ENCODE measurements at places on chromosomes 7 and 10.

DNA sequence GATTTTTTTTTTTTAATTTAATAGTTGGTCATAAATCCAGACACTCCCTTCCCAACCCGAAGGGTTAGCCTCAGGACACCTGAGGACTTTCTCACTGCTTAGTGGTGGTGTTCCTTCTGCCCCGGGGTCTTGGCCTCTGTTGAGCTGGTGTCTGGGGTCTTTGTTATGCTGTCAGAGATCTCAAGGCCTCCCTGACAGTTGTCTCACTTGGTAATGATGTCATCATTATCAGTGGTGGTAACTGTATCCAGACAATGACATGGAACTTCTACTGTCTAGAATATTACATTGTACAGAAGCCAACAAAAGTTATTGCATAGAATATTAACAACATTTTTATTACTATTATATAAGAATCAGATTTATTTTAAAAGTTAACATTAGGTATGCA lies 32.9 kb downstream of the PPP2R2D start:
- no peak for DNase-seq

DNA sequence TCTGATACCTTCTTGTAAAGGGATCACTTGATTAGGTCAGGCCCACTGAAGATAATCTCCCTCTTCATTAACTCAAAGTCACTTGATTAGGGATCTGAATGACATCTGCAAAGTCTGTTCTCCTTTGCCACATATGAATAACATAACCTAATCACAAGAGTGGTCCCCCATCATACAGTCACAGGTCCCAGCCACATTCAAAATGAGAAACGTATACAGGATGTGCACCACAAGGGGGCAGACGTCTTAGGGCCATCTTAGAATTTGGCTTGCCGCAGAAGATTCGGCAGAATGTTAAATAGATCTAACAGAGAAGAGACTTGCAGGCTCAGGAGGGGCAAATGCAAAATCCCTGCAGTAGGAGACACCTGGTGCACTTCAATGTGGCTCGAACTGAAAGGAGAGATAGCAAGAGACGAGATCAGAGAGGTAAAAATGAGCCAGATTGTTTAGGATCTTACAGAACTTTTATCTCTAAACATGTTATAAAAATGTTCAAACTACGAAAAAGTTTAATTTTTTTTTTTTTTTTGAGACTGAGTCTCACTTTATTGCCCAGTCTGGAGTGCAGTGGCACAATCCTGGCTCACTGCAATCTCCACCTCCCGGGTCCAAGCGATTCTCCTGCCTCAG lies 10.4 kb upstream of the SMC3 start:
- DNase-seq, result peak; percentile 45

DNA sequence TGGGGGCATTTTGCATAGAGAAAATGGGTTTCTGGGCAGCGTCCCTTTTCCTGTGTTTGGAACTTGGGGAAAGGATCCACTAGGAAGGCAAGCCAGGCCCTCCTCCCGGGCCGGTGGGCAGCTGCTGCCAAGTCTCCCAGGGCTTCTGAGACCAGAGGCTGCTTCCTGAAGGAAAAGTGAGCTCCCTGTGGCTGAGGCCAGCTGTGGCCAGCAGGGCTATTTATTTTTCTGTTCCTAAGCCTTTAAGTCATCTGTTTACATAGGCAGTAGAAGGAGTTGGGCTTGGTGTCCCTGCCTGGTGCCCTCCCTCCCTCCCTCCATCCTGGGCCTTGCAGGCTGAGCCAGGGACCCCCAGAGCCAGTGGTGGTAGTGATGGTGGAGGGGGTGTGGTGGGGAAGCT lies 70.5 kb upstream of the COL13A1 start:
- DNase-seq, result no peak

DNA sequence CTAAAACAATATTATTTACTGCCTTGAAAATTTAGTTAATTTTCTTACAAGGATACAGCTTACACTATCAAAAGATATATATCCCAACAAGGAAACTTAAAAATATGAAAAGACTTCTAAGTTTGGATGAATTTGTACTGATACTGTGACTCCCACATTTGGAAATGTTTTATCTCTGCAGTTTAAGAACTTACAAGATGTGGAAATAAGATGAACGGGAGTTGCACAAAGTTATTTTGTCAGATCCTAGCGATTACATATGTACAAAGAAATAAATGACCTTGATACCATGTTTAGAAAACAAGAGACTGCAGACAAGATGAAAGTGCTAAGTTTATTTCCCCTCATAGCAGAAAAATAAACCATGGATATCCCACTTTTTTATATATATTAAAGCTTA lies 103.7 kb upstream of the TMEM106B start:
- DNase-seq, result no peak

- DNase-seq, result no peak
Measured at GRCh38 chr10:102119417-102120141, 589 bp downstream of the LDB1 start.

- no peak for DNase-seq
Measured at GRCh38 chr10:78199759-78200158, 166.1 kb downstream of the RPS24 start.

DNA sequence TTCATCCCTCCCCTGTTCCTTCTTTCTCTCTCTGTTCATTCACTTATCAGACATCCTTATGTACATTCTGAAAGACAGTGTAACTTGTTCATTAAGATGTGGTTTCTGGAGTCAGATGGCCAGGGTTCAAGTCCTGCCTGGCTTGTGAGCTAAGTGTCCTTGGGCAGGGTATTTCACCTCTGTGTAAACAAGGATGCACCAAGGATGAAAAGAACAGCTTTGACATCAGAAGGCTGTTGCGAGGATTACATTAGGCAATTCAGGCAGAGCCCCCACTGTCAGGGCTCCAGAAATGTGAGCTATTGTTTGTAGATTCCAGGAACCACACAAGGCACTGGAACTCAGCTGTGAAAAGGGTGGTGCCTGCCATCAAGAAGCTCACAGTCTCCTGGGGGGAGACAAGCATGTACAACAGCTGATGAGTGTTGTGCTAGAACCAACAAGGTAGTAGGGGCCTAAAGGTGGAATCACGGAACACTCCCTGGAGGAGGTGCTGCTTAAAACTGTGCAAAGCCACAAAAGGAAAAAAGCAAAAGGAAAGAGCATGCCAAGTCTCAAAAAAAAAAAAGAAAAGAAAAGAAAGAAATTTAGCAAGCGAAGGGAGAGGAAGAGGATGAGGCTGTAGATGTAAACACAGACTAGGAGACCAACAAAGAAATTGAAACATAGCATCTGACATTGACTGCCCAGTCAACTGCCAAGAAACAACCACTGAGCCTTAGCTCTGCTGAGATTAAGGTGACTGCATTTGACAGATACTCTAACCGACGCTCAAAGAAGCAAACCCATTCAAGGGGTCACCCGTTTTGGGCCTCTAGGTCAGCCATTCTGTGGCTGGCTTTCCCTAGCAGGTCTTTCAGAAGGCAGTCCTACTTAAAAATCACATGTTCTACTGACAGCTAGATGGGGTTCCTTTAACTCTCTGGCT lies 12.5 kb downstream of the PDLIM1 start:
- no peak for DNase-seq

DNA sequence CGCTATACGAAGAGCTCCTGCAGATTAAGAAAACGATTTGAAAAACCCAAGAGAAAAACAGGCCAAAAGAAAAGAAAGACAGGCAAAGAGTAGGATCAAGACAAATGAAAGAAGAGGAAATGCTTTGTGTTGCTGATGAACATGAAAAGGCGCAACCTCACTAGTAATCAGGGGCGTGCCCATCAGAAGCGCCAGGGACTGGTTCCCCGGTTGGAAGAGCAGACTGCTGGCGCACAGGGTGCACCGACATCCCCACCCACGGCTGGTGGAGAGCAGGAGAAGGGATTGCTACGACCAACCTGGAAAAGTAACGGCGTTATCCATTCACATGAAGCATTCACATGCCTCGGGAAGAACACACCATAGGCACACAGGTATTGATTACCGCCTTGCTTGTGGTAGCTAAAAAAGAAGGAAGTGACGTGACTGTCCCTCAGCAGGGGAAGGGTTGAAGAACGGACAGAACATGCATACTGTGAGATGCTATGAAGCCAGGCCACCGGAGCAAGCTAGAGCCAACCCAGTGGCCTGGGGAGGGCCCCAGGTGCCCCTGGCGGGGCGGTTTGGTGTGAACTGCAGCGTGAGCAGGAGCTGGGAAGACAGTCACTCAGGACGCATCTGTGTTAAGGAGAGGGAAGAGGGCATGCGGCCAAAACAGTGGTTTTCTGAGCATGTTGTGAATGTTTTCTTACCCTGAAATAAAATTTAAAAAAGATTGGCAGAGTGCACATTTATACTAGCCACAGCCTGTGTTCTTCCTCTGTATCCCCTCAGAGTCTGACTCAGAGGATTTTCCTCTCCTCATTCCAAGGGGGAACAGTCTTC lies 18.3 kb downstream of the AGAP3 start:
- DNase-seq, result no peak

GRCh38 chr7:91533996-91534395 lies 269.8 kb downstream of the FZD1 start:
- DNase-seq, result no peak

DNA sequence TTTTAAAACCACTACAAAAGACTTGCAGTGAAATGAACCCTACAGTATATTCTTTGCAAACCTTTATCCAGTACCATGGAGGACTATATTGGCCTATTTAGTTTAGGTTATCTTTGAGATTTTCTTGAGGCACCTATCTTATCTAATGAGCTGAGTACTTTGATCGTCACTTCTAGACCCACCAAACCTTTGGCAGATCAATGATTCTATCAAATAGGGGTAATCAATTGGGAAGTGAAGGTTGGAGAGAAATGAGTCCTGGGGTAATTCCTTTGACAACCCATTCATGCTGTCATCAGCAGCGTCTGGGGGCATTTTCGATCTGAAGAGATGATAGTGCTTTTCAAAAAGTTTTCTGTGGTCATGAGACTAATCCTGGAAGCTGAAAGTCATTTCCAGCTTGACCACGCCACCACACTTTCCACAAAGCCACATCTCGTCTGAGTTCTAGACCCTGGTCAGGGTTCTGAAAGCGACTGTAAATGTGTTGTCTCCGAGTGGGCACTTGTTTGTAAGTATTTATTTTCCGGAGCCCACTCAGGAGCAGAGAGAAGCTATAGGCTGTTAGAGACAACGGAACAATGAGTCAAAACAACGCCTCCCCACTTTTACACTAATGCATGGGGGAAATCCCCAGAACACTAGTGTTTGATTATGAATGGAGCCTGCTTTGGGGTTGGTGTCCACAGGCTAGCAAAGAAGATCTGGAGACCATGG lies 4.8 kb downstream of the EGR2 start:
- peak; percentile 60 for DNase-seq

- no peak for DNase-seq
Measured at GRCh38 chr7:149860821-149861727, 12.7 kb upstream of the ATP6V0E2 start.

GRCh38 chr7:7257899-7258692 lies 75.8 kb downstream of the C1GALT1 start:
- peak; percentile 2 for DNase-seq

DNA sequence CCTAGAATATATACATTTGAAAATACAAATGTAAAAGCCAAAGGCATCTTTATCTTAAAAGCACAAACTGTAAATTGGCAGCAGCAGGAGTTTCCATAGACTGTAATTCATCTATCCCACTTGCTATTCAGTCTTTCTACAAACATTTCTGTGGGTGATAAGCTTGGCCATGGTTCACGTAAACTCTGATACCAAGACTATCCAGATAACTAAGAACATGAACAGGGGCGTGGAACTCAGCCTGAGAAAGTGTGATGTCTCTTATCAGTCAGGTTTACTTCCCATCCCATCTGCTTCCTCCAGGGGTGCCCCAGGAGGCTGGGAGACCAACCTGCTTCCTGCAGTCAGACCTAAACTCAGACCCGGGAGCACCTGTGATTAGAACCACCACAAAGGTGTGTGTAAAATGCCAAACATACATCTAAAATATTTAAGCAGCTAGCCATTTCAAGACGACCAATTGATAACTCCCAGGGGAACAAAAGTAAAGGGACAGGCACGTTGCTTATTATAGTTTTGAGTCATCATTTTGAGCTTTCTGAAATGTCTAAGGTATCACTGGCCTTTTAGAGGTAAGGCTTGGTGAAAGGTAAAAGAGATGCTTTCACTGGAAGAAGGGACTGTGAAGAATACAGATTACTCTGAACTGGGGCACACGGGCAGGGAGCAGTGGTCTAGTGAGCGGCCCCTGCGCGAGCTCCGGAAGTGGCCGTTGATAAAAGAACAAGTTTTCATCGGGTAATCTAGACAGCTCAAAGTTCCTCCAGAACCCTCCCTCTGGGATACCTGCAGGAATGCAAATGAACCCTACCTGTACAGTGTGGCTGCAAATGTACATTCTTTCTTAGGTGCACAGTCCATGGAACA lies 51.5 kb downstream of the RSU1 start:
- no peak for DNase-seq
